ENCODE measurements at places on chromosomes 5 and 9. TPM values are rescaled to one million over a fixed set of nuclear protein-coding genes. Genes with fewer than 3 reads are reported as not detected.

EHMT1 gene
- total RNA-seq, result 33.9 TPM

CCNJL gene
- total RNA-seq, result 0.23 TPM

SPINK6 gene
- not detected for total RNA-seq

NTRK2 gene
- total RNA-seq, result 5.4 TPM

PRDM9 gene
- total RNA-seq, result not detected

SLC34A3 gene
- not detected for total RNA-seq

GPX8 gene
- total RNA-seq, result 138 TPM

TAF1L gene
- not detected for total RNA-seq

IL3 gene
- total RNA-seq, result not detected

LVRN gene
- total RNA-seq, result not detected

FGF18 gene
- not detected for total RNA-seq

F2RL1 gene
- total RNA-seq, result 12.6 TPM

SHOC1 gene
- total RNA-seq, result not detected

PRUNE2 gene
- total RNA-seq, result 8.2 TPM

GRXCR2 gene
- not detected for total RNA-seq

GLE1 gene
- total RNA-seq, result 22.9 TPM

TXNDC8 gene
- total RNA-seq, result not detected

IL6ST gene
- 514 TPM for total RNA-seq

SHB gene
- 39.4 TPM for total RNA-seq

ADGRD2 gene
- total RNA-seq, result not detected

SLCO6A1 gene
- total RNA-seq, result not detected

PCDHB11 gene
- not detected for total RNA-seq

MYORG gene
- 0.94 TPM for total RNA-seq

TSSK1B gene
- total RNA-seq, result not detected

IL33 gene
- 18.6 TPM for total RNA-seq

REEP2 gene
- total RNA-seq, result 4.8 TPM

AGXT2 gene
- total RNA-seq, result not detected

FCN2 gene
- total RNA-seq, result not detected

C9orf153 gene
- not detected for total RNA-seq

FRMD3 gene
- 2.2 TPM for total RNA-seq

MEF2C gene
- total RNA-seq, result 4.1 TPM

CLIC3 gene
- total RNA-seq, result 74.5 TPM

RNF14 gene
- total RNA-seq, result 37.7 TPM

NKD2 gene
- total RNA-seq, result 0.09 TPM

B4GALT7 gene
- total RNA-seq, result 25.4 TPM

SLC4A9 gene
- under 0.01 TPM for total RNA-seq

SPRY4 gene
- 22.5 TPM for total RNA-seq

INSYN2B gene
- 5.3 TPM for total RNA-seq

FCHO2 gene
- 6.5 TPM for total RNA-seq

RNF224 gene
- not detected for total RNA-seq

FAXDC2 gene
- total RNA-seq, result 13.7 TPM

SPAG8 gene
- total RNA-seq, result 0.82 TPM

F2R gene
- 64.1 TPM for total RNA-seq

ENHO gene
- not detected for total RNA-seq

GRAMD2B gene
- 12.8 TPM for total RNA-seq

ENTREP1 gene
- not detected for total RNA-seq

SLC23A1 gene
- not detected for total RNA-seq

ISCA1 gene
- total RNA-seq, result 47.3 TPM

FGF10 gene
- 0.34 TPM for total RNA-seq

MAMDC4 gene
- total RNA-seq, result 1.8 TPM

TCERG1 gene
- total RNA-seq, result 16.8 TPM

C9 gene
- total RNA-seq, result not detected
